ENCODE measurements at places on chromosomes 1 and 21.

GRCh38 chr1:212232090-212232489 is 53.1 kb upstream of the PPP2R5A start:
- peak; percentile 52 for DNase-seq

GRCh38 chr1:36307601-36308330 is 1.6 kb downstream of the SH3D21 start:
- no peak for DNase-seq

DNA sequence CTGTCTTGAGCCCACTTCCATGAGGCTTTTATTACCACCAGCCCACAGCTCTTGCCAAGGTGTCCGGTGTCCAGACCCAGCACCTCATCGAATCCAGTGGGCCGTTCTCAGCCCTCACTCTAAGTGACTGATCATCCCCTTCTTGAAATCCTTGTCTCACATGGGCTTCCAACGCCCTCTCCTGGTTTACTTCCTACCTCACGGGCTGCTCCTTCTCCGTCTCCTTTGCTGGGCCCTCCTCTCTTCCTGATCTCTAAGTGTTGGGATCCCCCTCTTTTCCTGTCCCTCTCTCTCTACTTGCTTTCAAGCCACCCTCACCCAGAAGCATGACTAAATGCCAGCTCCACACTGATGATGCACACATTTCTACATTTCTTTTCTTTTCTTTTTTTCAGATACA is 9.0 kb upstream of the RHBG start:
- peak; percentile 22 for DNase-seq

GRCh38 chr1:46012236-46012635 is 120.2 kb downstream of the PIK3R3 start:
- no peak for DNase-seq

- no peak for DNase-seq
Observed at GRCh38 chr1:119204197-119204960, 63.9 kb upstream of the WARS2 start.

DNA sequence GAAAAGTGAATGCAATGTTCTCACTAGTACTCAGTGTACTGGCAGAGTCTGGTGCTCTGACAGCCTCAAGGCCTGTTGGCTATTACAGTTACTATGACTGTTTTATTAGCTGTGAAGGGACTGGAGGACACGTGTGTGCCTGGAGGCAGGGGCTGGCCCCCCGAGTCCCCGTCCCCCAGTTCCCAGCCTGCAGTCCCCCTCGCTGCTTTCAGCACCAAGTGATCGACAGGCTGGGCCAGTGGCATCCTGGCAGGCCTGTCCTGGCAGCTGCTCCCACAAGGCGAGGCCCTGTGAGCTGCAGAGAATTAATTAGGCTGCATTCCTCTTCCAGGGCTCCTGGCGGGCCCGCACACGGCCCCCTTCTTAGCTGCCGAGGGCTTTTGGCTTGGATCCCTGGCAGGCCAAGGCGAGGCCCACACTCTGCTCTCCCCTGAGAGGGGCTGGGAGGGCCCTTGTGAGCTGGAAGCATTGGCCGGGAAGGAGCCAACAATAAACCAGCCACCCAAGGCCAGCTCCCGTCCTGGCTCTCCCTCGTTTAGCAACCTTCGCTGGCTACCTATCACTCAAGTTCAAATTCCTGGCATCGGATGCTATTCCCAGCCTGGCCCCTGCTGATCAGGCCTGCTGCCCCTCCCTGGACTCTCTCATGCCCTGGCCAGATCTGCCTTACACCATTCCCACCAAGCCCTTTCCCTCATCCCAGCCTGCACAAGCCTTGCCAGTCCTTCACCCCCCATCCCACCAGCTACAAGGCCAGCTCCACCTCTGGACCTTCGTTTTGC is 9.8 kb downstream of the EDN2 start:
- no peak for DNase-seq

- DNase-seq: peak; percentile 2
Observed at GRCh38 chr1:153057375-153057774, at the start of gene SPRR2A. Gene SPRR2A (minus strand): TSS chr1:153057512. CDS start chr1:153056735, 777 bp downstream.

GRCh38 chr1:53617382-53617781 is 121.6 kb downstream of the GLIS1 start:
- DNase-seq: no peak

GRCh38 chr1:160127865-160128523 is 12.4 kb downstream of the ATP1A2 start:
- DNase-seq: peak; percentile 44

DNA sequence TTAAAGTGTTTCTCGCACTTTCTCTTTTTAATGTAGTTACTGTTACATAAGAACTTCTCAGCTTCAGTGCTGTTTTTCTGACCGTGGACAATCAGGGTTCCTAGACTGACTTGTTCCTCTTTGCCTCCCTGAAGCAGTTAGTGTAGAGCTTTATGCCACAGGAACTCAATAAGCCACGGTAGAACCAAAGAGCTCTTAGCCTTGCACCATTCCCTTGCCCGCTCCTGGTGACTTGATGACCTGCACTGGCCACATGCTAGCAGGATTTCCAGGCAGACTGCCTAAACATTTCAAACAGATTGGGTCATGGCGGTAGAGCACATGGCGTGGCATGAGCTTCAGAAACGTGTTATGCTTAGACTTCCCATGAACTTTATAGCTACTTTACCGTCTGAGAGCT is 18.8 kb upstream of the FASLG start:
- no peak for DNase-seq

GRCh38 chr1:201370500-201370899 is 7.0 kb downstream of the TNNT2 start:
- DNase-seq: no peak

GRCh38 chr1:182170891-182171461 is 109.5 kb upstream of the ZNF648 start:
- peak; percentile 89 for DNase-seq

- no peak for DNase-seq
Observed at GRCh38 chr1:1627829-1628753, 3.9 kb upstream of the MMP23B start.

DNA sequence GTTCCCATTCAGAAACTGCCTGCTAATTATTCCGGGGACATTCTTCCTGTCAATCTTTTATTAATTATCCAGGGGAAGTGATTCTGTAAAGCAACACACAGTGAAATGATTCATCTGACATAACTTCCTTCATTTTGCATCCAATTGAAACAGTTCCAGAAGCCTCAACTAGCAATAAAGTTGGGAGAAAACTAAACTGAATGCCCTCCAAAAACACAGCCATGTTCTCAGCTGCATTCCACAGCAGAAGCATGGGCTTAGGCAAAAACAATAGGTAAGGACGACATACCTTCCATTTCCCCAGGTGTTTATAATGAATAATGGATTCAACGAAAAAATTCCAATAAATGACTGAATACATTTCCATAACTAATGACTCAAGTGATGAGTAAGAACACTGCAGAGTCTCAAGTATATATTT is 36.9 kb upstream of the TARBP1 start:
- peak; percentile 51 for DNase-seq

GRCh38 chr21:46633566-46633965 is 1.9 kb upstream of the PRMT2 start:
- DNase-seq: no peak

DNA sequence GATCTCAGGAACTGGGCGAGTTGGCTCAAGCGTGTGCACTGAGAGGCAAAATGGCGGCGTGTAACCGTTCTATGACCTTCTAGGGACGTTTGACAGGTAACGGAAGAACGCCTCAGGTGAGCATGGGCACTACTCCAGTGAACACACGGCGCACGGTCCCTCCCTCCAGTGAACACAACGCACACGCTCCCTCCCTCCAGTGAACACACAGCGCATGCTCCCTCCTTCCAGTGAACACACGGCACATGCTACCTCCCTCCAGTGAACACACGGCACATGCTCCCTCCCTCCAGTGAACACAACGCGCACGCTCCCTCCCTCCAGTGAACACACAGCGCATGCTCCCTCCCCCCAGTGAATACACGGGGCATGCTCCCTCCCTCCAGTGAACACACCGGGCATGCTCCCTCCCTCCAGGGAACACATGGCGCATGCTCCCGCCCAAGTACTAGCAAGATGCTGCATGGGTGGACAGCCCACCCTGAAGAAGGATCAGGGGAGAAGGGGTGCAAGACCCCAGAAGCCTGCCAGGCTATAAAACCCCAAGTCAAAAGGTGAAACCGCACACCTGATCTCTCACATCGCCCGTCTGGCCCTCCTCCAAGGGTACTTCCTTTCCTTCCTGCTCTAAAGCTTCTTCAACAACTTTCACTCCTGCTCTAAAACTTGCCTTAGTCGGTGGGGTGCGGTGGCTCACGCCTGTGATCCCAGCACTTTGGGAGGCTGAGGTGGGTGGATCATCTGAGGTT is 3.5 kb downstream of the C1orf159 start:
- no peak for DNase-seq

GRCh38 chr1:20376880-20377494 is 86.3 kb downstream of the VWA5B1 start:
- DNase-seq: peak; percentile 42

DNA sequence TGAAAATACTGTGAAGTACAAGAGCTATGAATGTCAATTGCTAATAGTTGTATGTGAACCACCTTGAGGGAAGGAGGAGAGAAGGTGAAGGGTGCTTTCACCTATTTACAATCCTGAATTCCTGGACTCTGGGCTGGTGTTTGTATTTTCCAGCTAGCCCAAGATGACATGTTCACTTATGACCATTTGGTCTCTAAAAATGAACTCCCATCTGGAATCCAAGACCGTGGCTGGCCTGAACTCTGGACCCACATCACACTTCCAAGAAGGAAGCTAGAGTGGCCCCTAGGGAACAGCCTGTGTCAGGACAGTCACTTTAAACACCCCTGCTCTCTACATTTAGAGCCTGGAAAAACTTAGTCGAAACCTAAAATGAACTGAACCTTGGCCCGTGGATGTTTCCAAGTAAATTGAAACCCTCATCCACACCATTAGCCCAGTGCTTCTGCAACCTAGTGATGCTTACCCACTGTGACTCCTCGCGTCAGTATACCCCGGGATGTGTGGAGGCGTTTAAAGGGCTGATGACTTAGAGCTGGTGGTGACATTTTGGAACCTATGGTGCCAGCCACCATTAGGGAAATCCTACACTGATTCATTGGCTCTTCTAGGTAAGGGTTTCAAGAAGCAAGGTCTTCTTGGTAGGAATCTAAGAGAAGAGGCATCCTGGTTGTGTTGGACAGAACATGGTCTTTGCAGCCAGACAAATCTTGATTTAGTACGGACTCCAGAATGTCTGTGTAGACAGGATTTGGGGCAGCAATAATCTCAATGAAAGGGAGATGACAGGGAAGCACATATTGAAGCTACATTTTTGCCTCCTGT is 171.5 kb upstream of the IRF2BP2 start:
- DNase-seq: peak; percentile 39

DNA sequence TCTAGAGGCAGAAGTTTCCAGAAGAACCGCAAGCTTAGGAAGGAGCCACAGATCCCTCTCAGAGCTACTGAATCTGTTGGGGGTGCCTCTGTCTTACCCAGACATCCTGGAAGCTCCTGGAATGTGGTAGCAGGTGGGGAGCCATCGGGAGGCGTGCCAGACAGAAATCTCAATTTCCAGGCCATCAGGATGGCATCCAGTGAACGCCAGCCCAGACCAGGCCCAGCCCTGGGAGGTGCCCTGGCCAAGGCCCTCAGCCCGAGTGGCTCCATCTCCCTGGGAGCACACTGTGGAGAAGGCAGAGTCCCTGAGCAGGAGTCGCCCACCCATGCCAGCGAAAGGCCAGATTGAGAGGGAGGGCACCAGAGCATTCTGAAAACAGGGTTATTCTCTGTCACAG is 2.5 kb downstream of the ABCA4 start:
- DNase-seq: no peak

DNA sequence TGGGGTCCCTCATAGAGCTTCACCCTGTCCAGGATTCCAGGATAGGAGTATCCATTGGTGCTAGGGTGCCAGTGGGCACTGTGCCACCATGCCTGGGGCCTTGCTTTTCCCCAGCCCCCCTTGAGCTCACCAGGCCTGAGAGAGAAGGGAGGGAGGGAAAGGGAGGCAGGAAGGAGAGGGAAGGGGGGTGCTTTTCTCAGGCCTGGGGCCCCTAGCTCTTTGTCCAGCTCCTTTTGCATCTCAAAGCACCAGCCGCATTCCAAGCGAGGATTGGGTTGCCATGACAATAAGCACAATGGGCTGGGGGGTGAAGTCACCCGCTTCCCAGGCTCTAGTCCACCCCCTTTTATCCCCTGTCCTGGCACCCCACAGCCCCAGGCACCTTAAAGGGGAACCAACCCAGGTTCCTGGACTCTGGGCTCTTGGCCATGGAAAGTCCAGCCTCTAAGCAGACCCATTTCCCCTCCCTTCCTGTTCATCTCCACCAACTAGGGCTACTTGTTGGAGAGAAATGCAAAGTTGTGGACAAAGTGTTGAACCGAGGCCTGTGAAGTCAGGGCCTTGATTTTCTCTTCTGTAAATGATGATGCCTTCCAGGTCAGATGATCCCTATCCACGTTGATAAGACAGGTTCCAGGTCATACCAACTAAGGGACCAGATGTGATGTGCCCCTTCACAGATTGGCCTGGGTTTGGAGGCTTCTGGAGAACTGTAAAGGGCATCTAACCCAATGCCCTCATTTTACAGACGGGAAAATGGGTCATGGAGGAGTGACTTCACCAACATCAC is 11.4 kb downstream of the THBS3 start:
- no peak for DNase-seq

GRCh38 chr1:168081373-168082007 is 55.2 kb downstream of the GPR161 start:
- peak; percentile 94 for DNase-seq

DNA sequence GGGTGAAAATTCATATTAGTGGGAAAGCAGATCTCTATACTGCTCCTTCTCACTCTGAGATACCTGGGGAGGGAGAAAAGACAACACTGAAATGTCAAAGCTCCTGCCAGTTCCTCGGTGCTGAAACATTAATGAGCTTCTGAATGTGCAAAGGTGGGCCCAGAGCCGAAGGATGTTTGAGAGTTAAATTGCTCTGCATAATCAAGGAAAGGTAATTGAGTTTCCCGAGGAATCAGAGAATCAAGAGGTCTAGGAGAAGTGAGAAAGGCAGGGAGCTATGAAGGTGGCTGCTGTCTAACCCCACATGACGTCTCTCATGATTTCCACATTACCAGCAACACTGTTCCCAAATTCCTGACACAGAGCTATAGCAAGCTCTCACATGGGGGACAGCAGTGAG is 346.7 kb downstream of the SMYD3 start:
- no peak for DNase-seq

GRCh38 chr1:21618561-21619374 is 50.4 kb downstream of the RAP1GAP start:
- no peak for DNase-seq

DNA sequence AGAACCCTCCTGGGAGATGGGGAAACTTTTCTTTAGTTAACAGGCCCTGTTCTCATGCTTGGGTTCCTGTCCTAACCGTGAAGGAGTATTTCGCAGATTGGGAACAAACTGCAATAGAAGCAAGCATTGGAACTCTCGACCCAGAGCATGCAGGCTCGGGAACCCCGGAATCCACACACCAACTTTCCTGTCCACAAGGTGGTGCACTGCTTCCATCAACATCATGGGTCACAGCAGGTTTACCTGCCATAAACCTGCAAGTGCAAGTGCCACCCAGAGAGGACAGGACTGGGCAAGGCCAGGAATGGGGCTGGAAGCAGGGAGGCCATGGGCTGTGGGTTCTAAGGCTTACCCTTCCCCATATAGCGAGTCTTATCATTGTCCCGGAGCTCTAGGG is 6.9 kb downstream of the ENO1 start:
- DNase-seq: no peak

- DNase-seq: peak; percentile 90
Observed at GRCh38 chr1:108590957-108591356, 31.1 kb downstream of the EEIG2 start.
